ENCODE measurements at places on chromosomes 11 and 22.

DNA sequence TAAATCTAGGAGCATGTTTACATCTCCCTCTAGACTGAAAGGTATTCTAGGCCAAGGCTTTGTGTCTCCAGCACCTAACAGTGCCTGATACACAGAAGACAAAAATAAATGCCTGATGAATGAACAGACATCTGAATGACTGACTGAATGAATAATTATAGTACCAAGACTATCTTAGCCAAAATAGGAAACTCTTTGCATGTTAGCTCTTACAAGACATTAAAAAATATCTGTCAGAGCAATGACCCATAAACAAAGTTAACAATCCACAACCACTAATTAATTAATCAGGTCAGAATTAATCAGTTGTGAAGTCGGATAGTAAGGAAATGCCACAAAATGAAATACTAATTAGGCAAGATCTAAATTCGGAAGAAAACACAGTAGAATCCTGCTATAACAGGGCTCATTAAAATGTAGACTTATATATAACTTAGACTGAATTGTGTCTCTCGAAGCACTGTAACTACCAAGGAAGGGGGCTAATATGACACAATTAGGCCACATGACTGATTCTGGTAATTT is 45.5 kb upstream of the POU2AF2 start:
- no peak for DNase-seq

GRCh38 chr11:101030015-101030414 is 99.6 kb downstream of the PGR start:
- DNase-seq: no peak

DNA sequence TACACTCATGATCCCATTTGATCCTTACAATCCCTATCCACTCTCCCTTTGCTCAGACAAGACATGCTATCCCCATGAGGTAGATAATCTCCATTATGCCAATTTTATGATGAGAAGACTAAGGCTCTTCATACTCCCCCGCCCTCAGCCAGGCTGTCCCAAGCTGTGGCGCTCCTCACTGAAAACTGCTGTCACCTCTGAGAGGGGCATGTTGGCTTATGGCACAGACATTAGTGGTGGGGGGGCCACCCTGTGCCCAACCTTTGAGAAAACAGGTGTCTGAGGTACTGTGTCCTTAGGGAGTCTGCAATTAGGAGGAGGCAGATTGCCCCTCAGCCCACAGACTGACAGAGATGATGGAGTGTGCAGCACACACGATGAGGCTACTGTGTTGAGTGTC is 2.4 kb downstream of the DDTL start:
- DNase-seq: no peak

DNA sequence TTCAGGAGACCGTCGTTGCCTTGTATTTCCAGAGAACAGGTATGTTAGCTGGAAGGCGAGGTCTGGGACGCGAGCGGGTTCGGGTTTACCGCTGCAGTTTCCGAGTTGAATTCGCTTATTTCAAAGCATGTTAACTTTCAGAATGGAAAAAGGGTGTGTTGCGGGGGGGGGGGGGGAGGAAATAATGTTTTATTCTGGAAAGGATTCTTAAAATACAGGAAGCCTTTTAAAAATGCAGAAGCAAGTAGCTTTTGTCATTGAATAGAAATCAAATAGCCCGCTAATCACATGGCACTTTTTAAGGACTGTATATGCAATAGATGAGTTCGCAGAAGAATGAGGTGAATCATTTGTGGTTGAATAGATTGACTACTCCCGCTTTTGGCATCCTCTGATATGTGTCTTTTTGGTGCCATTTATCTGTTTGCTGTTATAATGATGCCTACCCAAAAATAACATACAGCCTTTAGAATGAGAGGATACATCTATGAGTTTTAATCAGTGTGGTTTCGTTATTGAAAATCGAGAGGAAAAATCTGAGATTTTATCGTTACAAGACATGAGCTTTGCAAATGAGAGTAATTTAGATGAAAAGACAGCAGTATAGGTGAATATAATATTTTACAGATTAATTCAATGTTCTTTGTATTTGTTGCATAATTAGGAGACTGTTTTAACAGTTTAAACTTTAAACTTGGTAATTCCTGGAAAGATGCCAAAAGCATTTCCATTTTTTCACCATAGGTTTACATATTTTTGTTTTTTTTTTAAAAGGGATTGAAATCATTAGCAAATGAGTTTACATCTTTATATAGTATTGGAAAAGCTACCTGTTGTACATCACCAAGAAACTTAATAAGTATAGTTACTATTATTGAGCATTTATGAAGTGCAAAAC is 1.7 kb downstream of the PDE3B start:
- peak; percentile 28 for DNase-seq

- no peak for DNase-seq
Measured at GRCh38 chr11:92822410-92822809, 147.0 kb upstream of the MTNR1B start.

- no peak for DNase-seq
Measured at GRCh38 chr11:78907636-78908035, 333.0 kb upstream of the NARS2 start.

Data from stimulated activated naive CD8-positive, alpha-beta T cell treated with anti-CD3 and anti-CD28 coated beads, Interleukin-15, Interleukin-2, amounts not matched to agents 100 U/mL and 50 U/mL, for 24 hours (primary cell).